ENCODE measurements at places on chromosomes 5 and 9.
A peak's percentile ranks its signal among the peaks of the same experiment; 100 is the strongest.

DNA sequence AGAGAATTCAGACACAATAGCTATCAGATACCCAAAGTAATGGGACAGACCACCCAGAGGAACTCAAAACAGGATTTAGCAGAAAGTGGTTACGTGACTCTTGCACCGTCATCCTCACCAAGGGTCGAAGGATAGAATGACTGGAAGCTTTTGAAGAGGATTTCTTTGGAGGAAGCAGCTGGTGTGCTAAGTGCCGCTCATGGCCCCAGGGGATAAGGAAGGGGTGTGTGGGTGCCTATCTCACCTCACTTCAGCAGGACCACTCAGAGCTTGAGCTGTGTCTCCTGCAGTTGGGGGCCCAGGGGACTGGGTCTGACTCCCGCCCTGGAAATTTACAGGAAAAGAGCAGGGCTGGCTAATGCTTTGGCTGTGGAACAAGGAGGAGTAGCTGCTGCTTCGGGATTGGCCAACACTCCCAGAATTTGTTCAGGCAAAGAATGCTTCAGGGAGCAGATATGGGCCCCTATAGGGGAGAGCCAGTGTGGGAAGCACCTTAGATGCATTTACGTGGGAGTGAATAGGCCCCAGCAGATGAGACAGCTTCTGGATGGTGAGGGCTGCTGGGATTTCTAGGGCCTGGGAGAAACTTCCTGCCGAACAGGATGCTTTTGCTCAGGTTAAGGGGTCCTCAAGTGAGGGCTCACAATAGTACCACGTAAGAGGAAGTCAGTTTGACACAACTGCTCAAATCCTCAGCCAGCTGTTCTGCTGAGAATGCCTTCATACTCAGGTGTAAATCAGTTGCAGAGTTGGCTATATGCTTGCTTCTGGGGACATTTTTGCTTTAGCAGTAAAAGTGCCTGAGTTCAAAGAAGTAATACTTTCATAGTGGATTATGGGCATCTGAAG, 29.1 kb upstream of the TOMM5 start:
- no peak for DNase-seq

DNA sequence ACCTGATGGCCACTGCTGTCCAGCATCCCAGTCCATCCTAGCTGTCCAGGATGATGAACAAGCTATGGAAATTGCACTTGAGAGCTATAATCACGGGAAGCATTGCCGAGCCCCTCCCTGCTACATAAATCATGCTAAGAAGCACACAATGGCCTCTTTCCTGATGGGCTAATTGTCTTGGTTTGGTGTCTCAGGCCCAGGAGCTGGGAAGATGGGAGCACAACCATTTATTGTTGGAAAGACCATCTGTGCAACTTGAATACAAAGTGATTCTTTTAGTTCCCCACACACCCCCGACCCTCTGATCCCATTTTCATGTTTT, 80.4 kb downstream of the RGS3 start:
- DNase-seq: no peak

- DNase-seq: no peak
Measured at GRCh38 chr5:161094411-161094810, 242.4 kb upstream of the ATP10B start.

GRCh38 chr9:135440620-135441019, 39.0 kb upstream of the PPP1R26 start:
- DNase-seq: no peak

- DNase-seq: no peak
Measured at GRCh38 chr5:18216016-18216415, 581.8 kb downstream of the TAF11L14 start.

GRCh38 chr9:73149371-73150067, 2.1 kb upstream of the ANXA1 start:
- DNase-seq: peak; percentile 59

DNA sequence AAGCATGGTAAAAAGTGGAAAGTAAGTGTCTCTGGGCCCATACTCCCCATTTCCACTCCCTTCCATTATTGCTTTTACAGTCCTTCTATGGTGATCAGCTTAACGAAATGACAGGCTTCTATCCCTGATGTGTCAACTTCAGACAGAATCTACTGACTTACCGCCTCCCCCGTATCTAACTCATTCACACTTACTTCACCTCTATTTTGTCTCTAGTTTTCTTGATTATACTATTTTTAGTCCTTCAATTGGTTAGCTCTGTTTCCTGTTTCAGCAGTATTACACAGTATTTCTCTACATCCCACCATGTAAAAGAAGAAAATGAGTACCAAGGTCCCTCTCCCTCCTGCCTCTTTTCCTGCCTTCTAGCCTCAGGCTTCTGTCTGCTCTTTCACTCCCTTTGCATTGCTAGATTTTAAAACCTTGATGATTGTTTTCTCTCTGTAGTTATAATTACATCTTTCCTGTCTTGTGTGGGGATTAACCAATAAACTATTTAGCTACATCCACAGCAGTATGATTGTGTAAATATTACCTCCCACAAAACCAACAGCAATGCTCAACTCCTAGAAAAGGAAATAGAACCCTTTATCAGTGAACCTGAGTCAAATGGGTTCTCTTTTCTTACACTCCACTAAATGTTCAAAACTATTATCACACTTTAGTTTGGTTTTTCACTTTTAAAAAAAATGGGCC, 53.4 kb downstream of the GNAQ start:
- no peak for DNase-seq

DNA sequence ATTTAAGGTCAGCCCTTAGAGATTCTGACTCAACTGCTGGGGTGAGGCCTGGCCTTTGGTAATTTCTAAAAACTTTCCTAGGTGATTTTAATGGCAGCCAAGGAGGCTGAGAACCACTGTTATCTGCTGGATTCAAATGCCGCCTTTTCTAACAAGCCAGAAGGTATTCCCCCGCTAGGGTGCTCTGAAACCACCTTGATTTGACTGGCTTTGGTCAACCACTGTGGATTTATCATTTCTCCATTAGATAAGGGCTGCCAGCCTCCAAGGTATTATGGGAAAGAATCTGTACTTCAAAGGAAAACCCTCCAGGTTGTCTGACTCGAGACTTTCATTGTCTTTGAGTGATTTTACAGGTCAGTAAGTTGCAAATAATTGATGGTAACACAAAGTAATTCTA, 4.3 kb downstream of the ANXA6 start:
- no peak for DNase-seq

DNA sequence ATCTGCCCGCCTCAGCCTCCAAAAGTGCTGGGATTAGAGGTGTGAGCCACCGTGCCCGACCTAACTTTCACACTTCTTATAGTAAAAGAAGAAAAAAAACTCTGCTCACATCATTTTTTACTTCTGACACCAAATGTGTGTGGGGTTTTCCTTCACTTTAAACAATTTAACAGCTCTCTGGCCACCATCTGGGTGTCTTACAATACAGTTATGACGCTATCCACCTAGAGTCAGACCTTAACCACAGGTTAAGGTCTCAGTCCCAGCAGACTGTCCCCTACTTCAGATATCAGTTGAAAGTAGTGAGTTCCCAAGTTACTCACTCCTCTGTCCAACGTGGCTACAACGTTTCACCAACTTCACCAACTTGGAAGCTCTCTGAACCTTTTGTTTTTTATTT, 15.4 kb upstream of the ATP6V1G1 start:
- no peak for DNase-seq

GRCh38 chr9:26551451-26551850, 341.2 kb downstream of the CAAP1 start:
- no peak for DNase-seq

DNA sequence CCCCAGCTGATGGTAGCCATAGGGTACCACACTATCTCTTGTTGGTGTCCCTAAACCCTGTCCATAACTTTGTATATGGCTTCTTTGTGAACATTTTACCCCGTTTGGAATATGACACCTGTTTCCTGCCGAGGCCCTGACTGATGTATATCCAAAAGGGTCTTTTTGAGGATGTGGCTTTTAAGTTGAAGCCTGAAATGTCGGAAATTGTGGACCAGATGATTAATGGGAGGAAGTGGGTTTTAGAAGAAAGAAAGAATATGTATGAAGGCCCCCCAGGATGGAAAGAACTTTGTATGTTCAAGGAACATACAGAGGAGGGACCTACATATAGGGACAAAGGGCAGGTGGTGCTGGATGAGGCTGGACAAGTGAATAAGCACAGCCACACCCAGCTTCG, 16.7 kb upstream of the TNFSF8 start:
- DNase-seq: no peak

GRCh38 chr9:78519786-78520185, 222.9 kb downstream of the PSAT1 start:
- no peak for DNase-seq

DNA sequence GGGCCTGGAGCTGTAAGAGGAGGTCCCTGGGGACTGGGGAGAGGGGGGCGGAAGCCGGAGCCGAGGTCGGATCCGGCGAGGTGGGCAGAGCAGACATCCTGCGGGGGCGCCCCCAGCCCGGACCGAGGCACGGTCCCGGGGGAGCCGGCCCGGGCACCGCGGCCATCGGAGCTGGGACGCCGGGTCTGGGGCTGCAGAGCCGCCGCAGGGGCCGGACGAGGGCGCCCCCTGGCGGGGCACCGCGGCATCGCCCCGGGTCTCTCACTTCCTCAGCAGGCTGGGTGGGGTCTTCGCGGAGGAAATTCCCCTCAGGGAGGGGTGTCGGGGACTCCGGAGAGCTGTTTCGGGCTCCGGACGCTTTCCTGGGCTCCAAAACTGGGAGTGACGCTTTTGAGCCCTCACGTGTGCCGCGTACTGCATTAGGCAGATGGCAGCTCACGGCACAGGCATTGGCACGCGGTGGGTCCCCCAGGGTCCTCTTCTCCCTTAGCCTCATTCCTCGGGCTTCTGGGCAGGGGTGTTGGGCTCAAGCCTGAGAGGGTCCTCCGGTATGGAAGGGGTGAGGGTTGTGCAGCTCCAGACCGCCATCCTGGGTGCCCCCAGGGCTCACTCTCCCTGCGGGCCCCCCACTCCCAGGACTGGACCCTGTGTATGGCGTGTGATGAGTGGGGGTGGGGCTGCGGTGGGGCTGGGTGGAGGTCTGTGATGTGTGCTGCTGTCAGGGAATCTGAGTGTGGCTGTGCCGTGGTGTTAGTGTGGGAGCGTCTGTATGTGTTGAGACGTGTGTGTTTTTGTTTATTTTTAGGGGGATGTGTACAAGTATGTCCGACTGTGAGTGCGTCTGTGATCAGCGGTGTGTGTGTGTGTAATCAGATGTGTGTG, 29.6 kb downstream of the LHX2 start:
- no peak for DNase-seq

- no peak for DNase-seq
Measured at GRCh38 chr9:107742531-107743309, 253.2 kb upstream of the KLF4 start.

DNA sequence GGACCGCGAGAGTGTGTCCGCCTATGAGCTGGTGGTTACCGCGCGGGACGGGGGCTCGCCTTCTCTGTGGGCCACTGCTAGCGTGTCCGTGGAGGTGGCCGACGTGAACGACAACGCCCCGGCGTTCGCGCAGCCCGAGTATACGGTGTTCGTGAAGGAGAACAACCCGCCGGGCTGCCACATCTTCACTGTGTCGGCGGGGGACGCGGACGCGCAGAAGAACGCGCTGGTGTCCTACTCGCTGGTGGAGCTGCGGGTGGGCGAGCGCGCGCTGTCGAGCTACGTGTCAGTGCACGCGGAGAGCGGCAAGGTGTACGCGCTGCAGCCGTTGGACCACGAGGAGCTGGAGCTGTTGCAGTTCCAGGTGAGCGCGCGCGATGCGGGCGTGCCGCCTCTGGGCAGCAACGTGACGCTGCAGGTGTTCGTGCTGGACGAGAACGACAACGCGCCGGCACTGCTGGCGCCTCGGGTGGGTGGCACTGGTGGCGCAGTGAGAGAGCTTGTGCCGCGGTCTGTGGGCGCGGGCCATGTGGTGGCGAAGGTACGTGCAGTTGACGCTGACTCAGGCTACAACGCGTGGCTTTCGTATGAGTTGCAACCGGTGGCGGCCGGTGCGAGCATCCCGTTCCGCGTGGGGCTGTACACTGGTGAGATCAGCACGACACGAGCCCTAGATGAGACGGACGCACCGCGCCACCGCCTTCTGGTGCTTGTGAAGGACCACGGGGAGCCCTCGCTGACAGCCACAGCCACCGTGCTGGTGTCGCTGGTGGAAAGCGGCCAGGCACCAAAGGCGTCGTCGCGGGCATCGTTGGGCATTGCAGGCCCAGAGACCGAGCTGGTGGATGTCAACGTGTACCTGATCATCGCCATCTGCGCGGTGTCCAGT, 1.8 kb downstream of the PCDHA7 start:
- DNase-seq: no peak

DNA sequence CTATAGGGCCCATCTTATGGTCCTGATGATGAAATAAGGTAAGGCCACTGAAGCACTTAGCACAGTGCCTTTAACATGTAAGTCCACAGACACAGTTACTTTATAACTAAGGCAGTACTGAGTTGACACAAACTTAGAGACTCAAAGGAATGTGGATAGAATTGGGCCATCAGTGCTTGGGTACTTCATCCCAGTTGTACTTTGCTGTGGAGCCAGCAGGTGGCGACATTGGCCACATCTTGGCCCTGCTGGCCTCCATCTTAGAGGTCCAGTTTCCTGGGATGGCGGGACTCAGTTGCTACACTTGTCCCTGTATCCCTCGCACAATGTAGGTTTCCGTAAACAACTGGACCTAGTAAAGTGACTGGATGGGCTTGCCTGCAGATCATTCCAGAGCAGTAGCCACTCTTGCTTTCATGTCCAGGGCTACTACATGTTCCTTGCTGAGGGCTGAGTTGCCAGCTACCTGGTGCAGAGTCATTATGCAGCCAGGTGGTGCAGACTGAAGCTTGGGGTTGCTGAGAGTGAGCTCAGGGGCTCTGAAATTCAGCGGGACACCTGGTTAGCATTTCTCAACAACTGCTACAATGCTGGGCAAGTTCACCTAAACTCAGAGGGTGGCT, 10.6 kb downstream of the MTAP start:
- no peak for DNase-seq

GRCh38 chr5:142819825-142820224, 49.6 kb downstream of the ARHGAP26 start:
- no peak for DNase-seq
